ENCODE measurements at places on chromosomes 4 and X.

DNA sequence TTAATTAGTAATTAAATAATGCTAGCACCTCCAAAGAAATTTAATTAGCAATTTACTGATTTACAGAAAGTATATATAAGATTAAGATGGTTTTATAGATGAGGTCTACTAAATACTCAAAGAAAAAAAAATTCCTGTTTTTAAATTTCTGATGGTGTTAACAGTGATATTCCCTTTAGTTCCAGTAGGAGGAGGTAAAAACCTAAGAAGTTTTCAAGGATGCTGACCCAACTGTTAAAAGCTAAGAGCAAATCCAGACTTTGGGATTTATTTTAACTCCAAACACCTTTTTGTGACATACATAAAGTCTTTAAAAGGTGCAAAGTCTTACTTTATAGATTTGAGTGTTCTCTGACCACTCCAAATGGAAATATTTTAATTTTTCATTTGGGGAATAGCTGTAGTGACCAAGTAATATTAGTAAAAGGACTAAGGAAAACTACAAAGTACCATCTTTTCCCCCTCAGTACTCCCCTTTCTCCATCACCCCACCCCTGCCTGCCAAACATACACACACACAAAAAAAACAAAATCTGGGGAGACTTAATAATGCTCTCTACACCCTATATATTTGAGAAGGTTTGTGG is 34.2 kb upstream of the CSN1S1 start:
- no peak for DNase-seq

GRCh38 chr4:5045097-5045496 is 6.2 kb upstream of the STK32B start:
- DNase-seq = no peak

- no peak for DNase-seq
Measured at GRCh38 chr4:32435308-32435707, 1715.1 kb downstream of the PCDH7 start.

DNA sequence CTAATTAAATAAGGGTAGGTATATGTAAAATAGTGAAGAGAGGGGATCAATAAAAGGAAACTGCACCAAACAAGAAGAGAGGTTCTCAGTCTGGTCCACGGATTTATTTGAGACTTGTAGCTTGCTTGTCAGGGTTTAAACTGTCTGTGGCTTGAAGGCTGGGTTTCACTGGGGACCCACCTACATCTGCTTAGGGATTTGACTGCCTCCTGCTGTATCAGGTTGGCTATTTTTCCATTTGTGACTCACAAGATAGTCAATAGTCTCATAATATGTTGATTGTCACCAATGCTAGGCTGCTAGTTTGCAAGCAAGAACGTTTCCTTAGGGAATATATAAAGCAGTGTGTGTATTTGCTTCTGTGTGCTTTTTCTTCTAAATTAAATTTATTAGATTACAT is 1950.7 kb upstream of the IGFBP7 start:
- no peak for DNase-seq

- no peak for DNase-seq
Measured at GRCh38 chr4:46379101-46379500, 10.8 kb downstream of the GABRA2 start.

GRCh38 chr4:56665781-56666180 is 15.3 kb downstream of the HOPX start:
- no peak for DNase-seq

DNA sequence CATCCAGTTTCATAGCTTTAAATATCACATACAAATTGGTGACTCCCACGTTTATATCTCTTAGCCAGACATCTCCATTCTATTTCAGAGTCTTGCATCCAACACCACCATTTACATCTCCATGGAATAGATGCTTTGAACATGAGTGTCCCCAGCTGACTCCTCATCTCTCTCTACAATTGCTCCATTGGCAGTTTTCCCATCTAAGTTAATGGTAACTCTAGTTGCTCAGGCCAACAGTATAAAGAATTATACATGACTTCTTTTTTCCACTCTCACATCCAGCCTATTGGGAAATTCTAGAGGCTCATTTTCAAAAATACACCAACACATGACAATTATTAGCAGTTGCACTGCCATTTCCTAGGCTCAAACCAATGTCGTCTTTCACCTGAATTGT is 388.2 kb downstream of the STIM2 start:
- no peak for DNase-seq

All from activated T-cell treated with anti-CD3 and anti-CD28 coated beads, Interleukin-2, amount 50 U/mL, for 24 hours (primary cell).